ENCODE measurements at places on chromosomes 4 and X. TPM values are rescaled to one million over a fixed set of nuclear protein-coding genes. Genes with fewer than 3 reads are reported as not detected.

- no peak for DNase-seq
Measured at GRCh38 chr4:177464026-177464425, 21.8 kb upstream of the AGA start.

DNA sequence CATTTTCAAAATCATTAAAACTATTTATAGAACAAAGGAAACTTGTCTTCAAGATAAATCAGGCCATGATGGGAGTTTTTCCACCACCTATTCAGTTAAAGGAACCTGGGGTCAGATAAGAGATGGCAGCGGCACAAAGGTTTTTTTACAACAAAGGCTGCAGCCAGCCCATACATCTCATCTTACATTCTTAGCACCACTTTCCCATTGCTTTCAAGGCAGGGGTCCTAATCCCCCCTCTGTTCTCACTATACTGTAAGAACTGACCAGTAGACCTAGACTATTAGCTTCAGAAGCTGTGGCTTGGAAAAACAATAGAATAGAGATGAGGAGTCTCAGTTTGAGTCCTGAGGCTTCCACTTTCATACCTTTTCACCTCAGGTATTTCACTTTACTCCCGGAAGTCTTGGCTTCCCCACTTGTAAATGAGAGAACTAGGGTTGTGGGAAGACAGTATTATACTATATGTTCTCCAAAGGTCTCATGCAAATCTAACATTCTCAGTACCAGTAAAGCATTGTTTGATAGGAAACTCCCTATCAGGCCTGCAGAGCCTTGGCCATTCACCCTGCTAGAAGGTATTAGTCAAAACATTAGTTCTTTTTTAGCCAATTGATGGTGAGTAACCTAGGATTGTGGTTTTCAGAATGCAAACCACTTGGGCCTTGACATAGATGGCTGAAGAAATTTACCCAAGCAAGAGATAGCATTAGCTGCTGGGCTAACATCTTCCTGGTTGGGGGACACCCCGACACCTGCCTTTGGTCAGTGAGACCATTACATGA lies 182.9 kb upstream of the PBDC1 start:
- DNase-seq = no peak

DNA sequence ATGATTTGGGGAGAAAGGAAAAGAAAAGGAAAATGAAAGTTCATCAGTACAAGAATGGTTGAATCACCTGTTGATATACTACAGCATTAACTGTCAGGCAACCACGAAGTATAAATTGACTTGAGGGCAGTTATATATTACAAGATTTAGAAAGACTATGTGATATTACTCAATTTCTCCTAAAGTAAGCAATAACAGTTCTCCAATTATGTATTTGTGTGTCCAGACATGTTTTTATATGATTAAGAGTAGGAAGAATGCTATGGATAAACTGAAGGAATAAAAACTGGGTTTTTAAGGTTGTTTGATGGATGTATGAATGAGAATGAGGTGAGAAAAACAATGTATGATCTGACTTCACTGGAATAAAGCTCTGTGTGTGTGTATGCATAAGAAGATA lies 2234.4 kb downstream of the ARAP2 start:
- DNase-seq = no peak

GRCh38 chr4:7808752-7809151 lies 130.9 kb downstream of the AFAP1 start:
- DNase-seq = peak; percentile 65

DNA sequence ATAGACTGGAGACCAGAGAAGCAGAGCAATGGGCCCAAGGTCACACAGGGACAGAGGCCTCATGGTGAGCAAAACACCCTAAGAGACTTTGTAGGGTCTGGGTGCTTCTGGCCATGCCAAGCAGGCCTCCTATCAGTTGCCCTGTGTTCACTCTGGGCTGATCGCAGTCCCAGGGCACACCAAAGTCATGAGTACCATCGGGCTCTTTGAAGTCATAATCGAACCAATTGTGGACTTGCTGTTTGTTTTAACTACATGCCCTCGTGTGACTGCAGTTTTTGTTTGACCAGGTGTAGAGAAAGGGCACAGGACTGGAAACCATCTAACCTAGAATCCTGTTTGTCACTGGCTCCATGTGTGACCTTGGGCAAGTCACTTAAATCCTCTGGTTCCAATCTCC lies 172.5 kb upstream of the CPEB2 start:
- no peak for DNase-seq

The FOXP3 gene
- not detected for total RNA-seq

The BANK1 gene
- total RNA-seq = not detected

DNA sequence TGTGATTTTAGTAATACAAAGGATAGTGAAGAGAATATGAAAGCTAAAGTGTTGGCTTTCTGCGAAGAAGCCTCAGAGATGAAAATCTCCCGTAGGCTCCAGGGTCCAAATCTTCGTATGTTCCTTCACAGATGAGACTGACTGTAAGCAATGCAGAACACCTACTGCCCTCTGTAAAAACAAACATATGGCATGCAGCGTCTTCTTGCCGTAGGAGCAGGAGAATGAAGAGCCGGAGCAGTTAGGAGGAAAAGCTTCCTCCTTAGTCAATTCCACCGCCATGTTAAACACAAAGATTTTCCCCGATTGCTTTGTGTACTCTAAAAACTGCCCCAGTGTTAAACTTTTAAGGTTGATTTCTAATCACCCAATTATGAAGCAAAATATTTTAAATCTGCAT lies 22.5 kb downstream of the RWDD4 start:
- DNase-seq = no peak

GRCh38 chr4:83118869-83119268 lies 4.3 kb upstream of the PLAC8 start:
- no peak for DNase-seq

- DNase-seq = no peak
Measured at GRCh38 chr4:170446782-170447181, 357.0 kb upstream of the AADAT start.

The PCDH19 gene
- total RNA-seq = not detected

The NIPAL1 gene
- total RNA-seq = 2.1 TPM

DNA sequence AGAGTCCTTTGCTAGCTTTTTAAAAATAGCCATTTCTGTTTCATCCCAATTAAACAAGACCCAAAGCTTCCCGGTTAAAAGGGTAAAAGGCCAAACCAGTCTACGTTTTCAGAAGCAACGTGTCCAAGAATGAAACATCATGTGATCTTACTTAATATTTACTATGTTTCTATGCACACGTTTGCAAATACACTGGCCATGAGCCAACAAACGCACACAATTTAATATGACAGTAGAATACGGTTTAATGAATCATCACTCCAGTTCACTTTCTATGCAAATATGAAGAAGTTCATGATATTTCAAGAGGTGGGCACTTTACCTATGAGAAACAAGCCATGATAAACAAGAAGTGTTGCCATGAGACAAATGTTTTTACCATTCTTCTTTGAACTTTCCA lies 4.3 kb downstream of the NR0B1 start:
- no peak for DNase-seq

GRCh38 chr4:81896936-81897335 lies 425.2 kb upstream of the RASGEF1B start:
- no peak for DNase-seq

The FSTL5 gene
- 0.02 TPM for total RNA-seq

- DNase-seq = no peak
Measured at GRCh38 chrX:66013194-66013816, 26.6 kb downstream of the VSIG4 start.

GRCh38 chr4:147985376-147985775 lies 253.5 kb downstream of the ARHGAP10 start:
- no peak for DNase-seq

GRCh38 chr4:165539801-165540200 lies 161.0 kb downstream of the CPE start:
- no peak for DNase-seq

DNA sequence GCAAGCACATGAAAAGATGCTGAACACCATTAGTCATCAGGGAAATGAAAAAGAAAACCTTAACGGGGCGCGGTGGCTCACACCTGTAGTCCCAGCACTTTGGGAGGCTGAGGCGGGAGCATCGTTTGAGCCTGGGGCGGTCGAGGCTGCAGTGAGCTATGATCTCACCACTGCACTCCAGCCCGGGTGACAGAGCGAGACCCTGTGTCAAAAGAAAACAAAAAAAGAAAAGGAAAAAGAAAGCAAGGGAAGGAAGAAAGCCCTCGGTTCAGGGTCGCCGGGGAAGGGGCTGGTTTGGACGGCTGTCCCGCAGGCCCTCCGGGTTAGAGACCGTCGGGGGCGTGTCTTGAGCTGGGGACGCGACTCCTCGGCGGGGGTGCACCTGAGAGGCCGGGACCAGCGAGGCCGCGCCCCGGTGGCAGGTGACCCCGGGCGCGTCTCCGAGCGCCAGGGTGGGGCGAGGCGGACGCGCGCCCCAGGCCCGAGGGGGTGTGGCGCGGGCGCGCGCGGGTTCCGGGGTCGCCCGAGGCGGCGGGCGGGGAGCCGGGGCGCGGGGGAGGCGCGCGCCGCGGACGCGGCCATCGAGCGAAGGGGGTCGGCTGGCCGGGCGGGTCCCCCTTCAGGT lies 478 bp upstream of the PLXNA3 start:
- DNase-seq = peak; percentile 20

The UGT2B17 gene
- not detected for total RNA-seq

The SMIM10 gene
- total RNA-seq = not detected

The BEND4 gene
- total RNA-seq = 1.2 TPM

Data from HT1080 (cell line).